ENCODE measurements at places on chromosomes 12 and 14.

DNA sequence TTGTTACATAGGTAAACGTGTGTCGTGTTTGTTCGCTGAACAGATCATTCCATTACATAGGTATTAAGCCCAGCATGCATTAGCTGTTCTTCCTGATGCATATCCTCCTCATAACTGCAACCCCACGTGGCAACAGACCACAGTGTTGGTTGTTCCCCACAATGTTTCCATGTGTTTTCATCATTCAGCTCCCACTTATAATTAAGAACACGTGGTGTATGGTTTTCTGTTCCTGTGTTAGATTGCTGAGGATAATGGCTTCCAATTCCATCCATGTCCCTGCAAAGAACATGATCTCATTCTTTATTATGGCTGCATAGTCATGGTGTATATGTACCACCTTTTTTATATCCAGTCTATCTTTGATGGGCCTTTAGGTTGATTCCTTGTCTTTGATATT lies 1071.1 kb downstream of the SLC16A7 start:
- DNase-seq = no peak

GRCh38 chr14:60904381-60904780 lies 76.5 kb downstream of the TRMT5 start:
- no peak for DNase-seq

DNA sequence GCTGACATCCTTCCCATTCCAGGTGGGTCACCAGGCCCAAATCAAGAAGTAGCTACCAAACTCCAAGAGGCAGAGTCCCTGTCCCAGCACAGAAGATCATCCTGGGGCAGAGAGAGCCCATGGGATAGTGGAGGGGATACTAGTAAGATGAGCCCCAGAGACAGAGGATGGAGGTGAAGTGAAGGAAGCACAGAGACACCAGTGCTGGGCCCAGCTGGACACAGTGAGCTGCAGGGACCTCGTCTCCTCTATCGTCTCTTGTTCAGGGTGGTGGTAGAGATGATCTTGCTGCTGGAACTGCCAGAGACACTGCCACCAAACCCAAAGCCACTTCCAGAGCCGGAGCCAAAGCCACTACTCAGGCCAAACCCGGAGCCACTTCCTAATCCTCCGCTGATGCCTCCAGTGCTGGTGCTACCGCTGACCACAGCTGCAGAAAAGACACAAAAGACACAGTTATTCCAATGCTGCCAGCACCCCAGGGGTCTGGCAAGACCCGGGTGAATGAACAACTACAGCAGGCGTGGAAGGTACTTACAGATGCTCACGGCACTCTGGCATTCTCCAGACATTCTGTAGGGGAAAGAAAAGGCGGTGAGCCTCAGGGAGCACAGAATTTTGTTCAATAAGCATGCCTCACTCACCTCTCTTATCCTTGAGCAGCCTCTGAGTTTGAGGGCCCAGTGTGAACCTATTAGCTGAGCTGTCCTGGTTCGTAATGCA lies 6.9 kb downstream of the KRT4 start:
- no peak for DNase-seq

GRCh38 chr12:56042843-56043242 lies 1.1 kb downstream of the RPS26 start:
- DNase-seq = no peak

- DNase-seq = no peak
Measured at GRCh38 chr14:52678591-52678990, 16.8 kb downstream of the ERO1A start.

DNA sequence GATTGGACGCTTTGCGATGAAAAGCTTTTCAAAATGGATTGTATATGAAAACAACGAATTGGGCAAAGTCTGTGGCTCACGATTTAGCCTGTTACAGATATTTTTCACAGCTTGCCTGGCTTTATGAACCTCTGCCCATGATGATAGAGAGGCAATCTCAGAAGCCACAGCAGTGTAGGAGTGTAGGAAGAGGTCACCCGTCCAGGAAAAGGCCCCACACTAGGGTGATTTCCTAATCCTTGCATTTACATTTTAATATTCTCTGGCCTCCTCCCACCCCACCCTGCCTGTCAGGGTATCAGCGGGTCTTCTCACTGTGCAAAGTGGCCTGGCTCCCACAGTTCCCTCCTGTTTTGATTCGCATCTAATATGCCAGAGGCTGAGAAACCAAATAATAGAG lies 81.8 kb upstream of the FOXN3 start:
- DNase-seq = no peak

DNA sequence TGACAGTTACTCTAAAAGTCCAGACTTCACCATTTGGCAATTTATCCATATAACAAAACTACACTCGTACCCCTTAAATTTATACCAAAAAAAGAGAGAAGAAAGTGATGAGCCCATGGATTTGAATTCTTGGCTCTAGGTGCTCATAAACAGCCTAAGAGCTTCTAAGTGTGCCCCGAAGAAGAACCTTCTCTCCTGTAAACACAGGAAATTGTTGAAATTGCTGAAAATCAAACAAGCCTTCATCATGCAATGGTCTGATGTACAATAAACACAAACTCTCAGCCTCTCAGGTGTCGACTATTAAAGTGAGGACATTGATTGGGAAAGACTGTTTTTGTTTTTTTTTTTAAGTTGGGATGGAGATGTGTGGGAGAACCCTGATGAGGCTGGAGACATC lies 21.8 kb downstream of the PDE6H start:
- no peak for DNase-seq

- no peak for DNase-seq
Measured at GRCh38 chr14:88384718-88385117, 739 bp upstream of the SPATA7 start.

- DNase-seq = no peak
Measured at GRCh38 chr14:102901633-102902032, 20.8 kb upstream of the AMN start.

GRCh38 chr14:73953731-73954130 lies 3.6 kb downstream of the COQ6 start:
- no peak for DNase-seq

DNA sequence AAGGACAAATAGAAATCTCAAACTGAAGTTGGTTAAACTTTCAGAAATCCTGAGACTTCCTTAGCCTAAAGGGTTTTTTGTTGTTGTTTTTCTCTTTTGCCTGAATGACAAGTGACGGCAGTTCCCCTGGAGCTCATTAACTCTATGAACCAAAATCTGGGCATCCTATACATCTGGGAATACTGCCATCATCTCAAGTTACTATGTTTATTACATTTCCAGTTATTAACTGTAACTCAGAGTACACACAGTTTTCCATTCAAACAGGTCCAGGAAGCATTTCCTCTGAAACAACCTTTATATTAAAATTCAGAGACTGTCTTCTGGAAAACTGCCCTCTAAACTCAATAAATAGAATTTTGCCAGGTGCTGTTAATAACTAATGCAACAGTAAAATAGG lies 55.6 kb upstream of the CDKL1 start:
- no peak for DNase-seq

- DNase-seq = peak; percentile 57
Measured at GRCh38 chr12:120468821-120469449, 613 bp downstream of the SRSF9 start.

- DNase-seq = no peak
Measured at GRCh38 chr12:7146228-7146627, 16.1 kb downstream of the CLSTN3 start.

DNA sequence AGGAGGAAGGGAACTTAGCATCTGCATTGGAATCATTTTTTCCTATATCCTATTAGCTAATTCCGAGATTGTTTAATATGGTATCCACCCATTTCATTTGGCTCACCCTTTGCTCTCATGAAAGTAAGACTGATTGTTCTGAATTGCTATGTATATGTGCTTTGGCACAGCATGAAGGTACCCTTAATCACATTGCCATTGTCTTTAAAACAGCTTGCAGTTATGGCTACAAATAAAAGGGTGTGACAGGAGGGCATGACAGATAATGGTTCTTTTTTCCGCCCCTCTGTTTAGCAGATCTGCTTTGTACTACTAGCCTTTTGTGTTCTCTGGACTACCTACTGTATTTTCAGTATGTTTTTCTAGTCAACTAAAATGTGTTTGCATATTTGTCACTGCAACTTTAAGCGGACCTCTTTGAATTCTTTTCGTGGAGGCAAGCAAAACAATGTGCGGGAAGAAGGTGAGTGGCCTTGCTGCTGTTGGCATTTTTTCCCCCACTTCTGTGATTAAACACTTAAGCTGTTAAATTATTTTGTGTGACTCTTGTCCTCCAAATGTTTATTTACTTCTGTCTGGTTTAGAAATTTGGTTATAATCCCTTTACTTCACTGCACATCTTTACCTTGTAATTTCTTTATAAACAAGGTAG lies 35.8 kb downstream of the FBXO34 start:
- no peak for DNase-seq

DNA sequence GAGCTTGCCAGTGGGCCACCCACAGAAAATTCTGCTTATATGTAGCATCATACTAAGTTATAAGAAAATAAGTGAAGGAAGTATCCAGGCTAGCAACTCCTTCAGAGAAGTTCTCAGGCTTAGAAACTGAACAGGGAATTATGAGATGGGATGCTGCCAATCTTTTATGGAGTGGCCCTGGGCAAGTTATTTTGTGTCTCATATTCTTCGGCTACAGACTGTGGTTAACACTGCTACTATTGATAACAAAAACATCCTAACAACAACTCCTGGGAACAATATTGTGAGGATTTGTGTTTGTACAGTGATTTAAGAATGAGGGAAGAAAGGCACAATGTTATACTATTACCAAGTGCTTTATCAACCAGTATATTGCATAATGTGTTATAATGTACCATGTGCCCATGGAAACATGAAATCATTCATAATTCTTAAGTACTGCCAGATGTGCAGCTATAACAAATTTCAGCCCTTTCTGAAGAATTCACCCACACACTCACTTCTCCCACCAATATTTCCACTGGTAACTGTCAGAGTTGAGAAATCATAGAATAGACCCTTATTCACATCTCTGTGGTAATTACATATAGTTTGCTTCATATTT lies 113.3 kb upstream of the SOX5 start:
- no peak for DNase-seq

DNA sequence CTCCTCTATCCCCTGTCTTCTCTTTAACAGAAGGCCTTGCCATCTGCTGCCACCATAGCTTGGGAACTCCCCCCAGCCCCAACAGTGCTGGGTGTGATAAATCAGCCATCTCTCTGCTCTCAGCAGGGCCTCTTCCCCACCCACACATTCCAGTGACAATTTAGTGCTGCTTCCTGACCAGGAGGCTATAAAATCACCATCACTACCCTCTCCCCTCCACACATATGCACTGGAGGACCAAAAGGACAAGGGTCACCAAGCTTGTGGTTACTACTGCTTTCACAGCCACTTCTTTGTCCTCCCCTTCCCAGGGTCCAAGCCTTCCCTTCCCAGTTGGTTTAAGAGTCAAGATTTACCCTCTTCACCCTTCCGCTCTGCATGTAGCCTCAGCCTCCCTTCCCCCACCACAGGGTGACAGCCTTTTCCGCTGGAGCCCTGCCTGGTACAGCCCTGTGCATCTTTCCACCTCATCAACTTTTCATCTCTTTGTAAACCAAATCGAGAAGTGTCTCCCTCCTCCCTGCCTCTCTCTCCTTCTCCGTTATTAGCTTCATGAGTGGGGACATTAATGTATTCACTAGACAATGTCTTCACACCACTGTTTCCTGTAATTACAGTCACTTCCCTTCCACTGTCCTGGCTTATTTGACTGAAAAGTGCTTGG lies 9.4 kb downstream of the PSMB5 start:
- DNase-seq = no peak

DNA sequence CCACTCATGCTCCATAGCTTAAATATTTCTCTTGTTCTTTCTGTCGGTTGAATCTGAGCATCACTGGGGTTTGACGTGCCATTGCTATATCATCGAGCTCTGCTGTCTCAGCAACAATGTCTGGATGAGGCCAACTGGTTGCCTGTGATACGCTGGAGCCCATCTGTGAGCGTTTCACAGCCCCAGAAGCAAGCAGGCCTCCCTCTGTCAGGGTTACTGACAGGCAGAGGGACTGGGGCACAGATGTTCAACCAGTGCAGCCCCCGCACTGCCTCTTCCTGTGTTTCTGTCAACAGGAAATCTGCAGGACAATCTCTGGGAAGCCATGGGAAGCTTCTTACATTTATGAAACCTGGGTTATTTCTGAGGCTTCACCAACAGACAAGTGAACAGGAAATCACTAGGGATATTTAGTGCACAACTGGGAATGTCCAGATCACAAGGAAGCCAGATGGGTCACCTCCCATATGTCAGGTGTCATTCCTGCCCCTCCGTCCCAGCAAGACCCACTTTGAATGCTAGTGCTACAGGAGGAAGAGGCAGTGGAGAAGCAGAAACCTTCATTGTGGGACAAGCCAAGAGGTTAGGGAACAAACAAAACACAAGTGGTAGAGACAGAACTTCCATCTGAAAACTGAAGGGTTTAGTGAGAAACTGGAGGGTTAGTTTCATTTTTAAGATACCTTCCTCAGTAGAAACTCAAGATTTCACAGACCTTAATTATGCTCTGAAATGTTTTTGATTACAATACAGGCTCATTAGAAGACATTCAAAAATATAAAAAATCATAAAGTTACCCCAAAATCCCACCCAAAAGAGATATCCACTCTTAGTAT lies 24.1 kb downstream of the DMAC2L start:
- no peak for DNase-seq

- no peak for DNase-seq
Measured at GRCh38 chr12:131441060-131441396, 269.9 kb upstream of the SFSWAP start.

DNA sequence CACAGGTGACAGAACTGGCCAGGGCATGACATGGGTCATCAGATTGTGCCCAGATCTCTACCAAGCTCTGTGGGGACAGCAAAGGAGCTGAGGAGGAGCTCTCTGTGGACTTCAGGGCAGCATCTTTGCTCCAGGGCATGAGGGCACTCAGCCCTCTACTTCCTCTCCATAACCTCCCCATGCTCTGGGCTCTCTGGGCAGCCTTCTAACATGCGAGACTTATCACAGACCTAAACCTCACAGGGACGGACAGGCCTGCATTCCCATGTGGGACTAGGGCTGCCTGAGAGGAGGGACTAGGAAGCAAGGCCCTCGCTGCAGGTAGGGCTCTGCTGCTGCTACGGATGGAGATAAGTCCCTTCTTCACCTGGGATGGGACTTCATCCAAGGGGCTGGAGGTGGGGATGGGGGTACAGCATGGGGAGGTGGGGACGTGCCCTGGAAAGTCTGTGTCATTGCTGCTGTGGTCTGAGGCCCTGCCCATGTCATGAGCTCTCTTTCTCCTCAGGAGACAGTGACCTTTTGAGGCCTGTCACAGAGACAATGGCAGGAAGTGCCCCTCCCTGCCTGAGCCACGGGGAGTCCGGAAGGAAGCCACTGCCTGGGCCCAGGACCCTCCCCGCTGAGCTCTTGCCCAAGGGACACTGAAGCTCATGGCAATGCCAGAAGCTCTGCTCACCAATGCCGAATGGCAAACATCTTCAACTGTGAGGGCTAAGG lies 44.1 kb downstream of the PITPNM2 start:
- DNase-seq = peak; percentile 71

DNA sequence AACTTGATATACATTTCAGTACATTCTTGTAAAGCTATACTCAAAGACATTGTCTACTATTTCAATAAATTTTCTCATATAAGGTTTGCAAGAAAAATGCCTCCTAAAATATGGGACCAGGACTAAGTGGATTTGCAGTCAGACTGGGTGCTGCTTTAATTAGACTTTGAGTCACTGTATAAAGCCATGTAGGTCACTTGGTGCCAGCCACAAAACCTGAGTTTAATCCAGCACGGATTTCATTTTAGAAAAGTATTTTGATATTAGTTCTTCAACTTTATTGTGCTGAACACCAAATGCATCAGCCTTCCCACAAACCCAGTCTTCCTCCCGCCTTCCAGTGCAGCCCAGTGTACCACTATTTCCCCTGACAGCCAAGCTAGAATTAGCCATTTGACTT lies 9.9 kb upstream of the NID2 start:
- DNase-seq = no peak
